ENCODE measurements at places on chromosomes 5 and 9. TPM values are rescaled to one million over a fixed set of nuclear protein-coding genes. Genes with fewer than 3 reads are reported as not detected.

TEK gene
- not detected for total RNA-seq

CKMT2 gene
- not detected for total RNA-seq

LMX1B gene
- not detected for total RNA-seq

PLPP1 gene
- total RNA-seq = 29.7 TPM

ACSL6 gene
- total RNA-seq = 36.9 TPM

FOXD4L4 gene
- total RNA-seq = not detected

TXNDC8 gene
- not detected for total RNA-seq

ESM1 gene
- total RNA-seq = not detected

CMBL gene
- 0.35 TPM for total RNA-seq

- DNase-seq = no peak
Observed at GRCh38 chr5:5405441-5405840, 17.0 kb upstream of the ICE1 start.

- no peak for DNase-seq
Observed at GRCh38 chr9:98917746-98918487, 25.8 kb upstream of the COL15A1 start.

DNA sequence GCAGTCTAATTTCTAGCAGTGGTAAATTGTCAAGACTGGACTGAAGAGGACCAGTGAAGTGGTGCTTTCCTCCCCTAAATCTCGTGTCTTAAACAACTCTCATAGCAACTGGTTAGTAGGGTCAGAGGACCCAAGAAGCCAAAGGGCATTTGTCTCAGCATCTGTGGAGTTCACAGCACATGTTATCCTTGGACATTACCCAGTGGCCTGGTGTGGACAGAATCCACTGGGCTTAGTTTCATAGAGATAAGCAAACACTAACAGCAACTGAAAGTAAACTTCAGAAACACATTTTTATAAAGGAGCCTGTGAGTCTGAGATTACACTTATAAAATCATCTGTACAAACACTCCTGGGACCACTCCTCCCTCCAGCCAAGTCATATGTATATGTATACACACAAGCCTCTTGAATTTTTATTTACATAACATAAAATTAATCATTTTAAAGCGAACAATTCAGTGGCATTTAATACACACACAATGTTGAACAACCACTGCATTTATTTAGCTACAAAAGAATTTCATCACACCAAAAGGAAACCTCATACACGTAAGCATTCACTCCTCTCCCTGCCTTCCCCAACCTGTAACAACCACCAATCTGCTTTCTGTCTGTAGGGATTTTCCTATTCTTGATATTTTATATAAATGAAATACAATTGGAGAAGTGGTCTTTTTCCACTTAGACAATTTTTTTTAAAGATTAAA is 457.8 kb downstream of the RASEF start:
- DNase-seq = no peak

DNA sequence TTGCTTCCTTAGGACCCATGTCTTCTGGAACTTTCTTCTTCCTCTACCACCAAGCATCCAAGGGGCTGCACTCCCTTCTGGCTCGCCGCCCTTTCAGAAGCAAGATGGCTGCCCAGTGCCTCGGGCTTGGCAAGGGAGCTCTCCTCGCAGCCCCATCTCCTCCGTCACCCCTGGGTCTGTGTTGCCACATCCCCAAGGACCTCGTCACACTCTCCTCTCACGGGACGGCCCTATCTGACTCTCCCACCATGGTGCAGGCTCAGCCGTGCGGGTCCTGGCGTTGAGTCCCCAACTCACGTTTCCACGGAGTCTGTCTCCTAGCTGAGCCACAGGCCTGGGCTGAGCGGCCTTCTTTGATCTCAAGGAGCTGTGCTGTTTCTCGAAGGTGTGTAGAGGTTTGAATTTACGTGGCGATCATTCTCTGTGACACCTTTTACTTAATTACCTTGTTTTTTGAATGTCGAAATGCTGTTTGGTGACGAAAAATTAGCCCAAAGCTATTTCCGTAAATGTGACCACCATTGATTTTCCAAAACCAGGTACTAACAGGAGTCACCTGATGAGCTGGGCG is 15.0 kb upstream of the SCGB3A1 start:
- DNase-seq = no peak

- no peak for DNase-seq
Observed at GRCh38 chr9:1170918-1171317, 120.8 kb downstream of the DMRT2 start.

GRCh38 chr5:2205185-2205585 is 322.5 kb upstream of the IRX4 start:
- peak; percentile 27 for DNase-seq

DNA sequence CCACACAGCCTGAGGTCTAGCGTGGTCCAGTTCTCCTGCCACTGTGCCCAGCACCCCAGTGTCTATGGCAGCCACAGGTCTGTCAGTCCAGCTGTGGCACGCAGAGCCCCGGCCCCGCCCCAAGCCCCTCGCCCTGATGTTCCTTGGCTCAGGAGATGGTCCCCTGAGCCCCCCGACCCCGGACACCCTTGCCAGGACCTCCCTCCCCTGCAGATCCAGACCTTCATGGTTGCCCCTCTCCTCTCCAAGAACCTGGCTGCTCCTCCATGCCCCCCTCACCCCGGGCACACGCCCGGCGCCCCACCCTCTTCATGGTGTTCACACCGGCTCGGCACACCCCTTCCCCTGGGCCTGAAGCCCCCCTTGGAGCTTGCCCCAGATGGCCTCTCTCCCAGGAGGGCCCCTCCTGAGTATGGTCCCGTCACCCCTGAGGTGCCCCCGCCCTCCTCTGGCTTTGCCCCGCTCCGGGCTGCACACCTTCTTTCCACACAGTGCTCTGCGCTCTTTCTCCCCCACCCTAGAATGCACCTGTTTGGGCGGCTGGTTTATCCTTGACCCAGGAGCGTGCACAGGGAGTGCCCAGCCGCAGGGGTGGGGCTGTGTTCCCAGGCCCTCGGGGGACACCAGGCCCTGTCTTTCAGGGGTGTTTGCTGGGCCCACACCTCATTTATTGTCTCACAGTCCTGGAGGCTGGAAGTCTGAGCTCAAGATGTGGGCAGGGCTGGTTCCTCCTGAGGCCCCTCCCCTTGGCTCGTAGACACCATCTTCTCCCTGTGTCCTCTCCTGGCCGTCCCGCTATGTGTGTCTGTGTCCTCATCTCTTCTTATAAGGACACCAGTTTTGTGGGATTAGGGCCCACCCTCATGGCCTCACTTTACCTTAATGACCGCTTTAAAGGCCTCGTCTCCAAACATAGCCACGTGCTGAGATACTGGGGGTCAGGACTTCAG is 37.6 kb downstream of the KCNT1 start:
- DNase-seq = no peak

- DNase-seq = no peak
Observed at GRCh38 chr5:66515209-66515608, 81.0 kb upstream of the MAST4 start.

GRCh38 chr9:68832861-68833518 is 128.0 kb downstream of the PIP5K1B start:
- DNase-seq = no peak

- DNase-seq = no peak
Observed at GRCh38 chr5:165837286-165837685, 2331.9 kb downstream of the MAT2B start.

DNA sequence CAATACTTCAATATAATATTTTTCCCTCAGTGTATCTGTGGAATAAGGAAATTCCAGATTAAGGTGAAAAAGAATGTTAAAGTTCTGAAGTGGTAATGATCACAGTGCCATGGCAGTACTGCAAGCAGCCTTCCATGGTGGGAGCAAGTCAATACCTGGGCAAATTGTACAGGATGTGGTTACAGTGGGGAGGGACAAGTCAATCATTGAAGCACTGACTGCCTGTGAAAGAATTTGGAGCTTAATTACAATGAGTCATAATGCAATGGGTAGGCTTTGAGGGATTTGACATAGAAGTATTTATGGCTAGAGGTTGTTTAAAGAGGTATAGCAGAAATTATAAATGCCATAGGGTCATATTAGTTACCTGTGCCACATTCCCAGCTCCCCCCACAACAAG is 786.5 kb upstream of the ACO1 start:
- DNase-seq = no peak

- no peak for DNase-seq
Observed at GRCh38 chr5:101425339-101425859, 522.3 kb upstream of the ST8SIA4 start.

- DNase-seq = no peak
Observed at GRCh38 chr9:85603936-85604335, 137.8 kb downstream of the AGTPBP1 start.

DNA sequence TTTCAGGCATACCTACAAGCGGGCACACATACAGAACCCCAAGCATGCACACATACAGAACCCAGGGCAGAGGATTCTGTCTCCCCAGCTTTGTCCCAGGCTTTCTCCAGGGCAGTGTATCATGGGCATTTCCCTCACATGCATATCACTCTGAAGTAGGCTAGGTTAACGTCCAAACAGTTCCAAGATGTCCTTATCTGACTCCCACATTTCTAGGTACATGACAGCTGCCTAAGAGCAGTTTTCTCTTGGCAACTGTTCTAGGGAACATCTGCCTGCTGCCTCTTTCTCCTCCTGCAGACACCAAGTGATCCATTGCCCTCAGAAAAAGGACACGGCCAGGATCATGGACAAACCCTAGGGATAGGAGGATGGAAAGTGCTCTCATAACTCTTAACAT is 84.9 kb upstream of the NR3C1 start:
- no peak for DNase-seq

- DNase-seq = peak; percentile 77
Observed at GRCh38 chr5:41843456-41844370, 26.5 kb downstream of the OXCT1 start.

DNA sequence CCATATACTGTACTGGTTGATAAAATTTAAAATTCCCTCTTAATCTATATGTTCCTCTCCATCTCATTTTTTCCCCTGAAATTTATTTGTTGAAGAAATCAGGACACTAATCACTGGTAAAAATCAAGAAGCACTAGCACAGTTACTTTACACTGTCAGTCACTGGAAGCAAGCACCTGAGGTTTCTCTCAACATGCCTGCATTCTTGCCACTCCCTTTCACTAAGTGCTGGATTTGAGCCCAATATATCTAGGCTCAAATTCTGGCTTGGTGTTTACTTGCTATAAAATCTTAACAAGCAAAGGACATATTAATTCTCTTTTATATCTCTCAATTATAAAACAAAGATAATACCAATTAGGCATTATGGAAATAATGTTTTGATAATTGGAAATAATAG is 58.6 kb downstream of the DIAPH1 start:
- DNase-seq = no peak

- DNase-seq = no peak
Observed at GRCh38 chr9:124983698-124984097, 42.8 kb upstream of the GOLGA1 start.

DNA sequence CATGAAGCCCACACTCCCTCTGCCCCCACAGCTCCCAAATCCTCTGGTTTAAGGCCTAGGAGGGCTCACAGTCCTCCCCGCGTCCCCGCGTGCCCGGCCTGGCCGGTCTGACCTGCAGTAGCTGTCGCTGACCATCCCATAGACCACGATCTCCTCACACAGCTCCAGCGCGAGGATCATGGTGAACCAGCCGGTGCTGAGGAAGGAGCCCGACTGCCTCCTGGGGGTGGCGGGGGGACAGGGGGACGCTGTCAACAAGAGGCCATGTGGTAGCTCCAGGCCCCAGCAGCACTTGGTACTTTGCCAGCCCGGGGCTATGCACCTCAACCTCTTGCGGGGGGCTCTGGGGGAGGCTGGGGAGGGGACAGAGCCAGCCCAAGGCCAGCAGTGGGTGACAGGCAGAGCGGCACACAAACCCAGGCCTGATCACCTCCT is 7.0 kb downstream of the ST6GALNAC4 start:
- DNase-seq = no peak

DNA sequence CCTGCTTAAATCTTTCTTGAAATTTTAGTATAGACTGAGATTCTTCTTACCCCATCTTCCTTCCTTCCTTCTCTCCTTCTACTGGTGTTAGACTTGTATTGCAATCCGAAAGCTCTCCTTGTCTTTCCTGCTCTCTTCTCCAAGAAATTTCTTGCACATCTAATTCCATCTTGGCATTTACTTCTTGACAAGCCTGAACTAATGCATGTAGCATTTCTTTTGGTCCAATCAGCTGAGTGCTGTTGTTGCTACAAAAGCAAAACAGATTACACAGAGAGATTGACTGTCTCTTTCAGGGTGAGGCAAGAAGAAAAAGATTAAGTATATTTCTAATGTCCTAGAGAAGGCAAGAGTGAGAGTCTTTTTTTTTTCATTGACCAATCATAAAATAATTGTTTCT is 51.6 kb upstream of the MAP1B start:
- no peak for DNase-seq

- DNase-seq = no peak
Observed at GRCh38 chr9:135479469-135480052, at the start of gene PPP1R26. PPP1R26 (plus strand) TSS chr9:135479782; CDS start chr9:135484511, 4,729 bp downstream.

DNA sequence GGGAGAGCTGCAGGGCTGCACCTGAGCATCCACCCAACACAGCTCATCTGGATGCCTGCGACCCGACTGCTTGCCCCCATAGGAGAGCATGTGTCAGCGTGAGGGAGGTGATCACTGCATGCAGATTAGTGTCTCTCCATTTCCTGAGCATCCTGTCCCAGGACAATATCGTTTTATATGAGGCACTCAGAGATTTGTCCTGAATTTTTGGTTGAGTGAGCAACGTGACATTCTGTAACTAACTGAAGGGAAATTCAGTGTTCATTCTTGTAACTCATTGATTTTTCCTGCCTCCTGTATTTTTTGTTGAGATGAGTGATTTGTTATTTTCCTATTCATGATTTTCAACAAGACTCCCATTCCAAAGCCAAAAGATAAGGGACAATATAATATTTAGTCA is 20.7 kb upstream of the ANKRD34B start:
- no peak for DNase-seq

GRCh38 chr5:173383711-173384110 is 55.5 kb upstream of the STC2 start:
- no peak for DNase-seq

- DNase-seq = no peak
Observed at GRCh38 chr5:178372142-178372571, 139.6 kb upstream of the PHYKPL start.

DNA sequence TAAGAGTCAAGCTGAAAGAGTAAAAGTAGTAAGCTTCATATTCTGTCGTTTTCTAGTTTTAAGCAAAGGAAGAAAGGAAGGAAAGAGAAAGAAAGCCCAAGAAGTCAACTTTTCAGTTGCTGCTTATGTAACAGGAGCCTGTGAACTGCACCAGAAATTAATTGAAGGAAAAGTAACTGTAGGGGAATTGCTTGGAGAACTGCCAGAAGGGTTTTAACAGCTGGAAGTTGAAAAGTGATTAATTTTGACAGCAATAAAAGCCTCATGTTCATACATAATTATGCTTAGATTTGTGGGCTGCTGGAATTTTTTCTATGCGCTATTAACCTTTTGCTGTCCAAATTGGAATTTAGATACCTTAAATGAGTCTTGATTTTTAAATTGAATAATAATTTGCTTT is 255.7 kb downstream of the ENC1 start:
- no peak for DNase-seq

Data from activated CD4-positive, alpha-beta T cell treated with anti-CD3 and anti-CD28 coated beads, Interleukin-2, amount 10 ng/mL, durations not matched to agents 24 days and 14 days (primary cell).